ENCODE measurements at places on chromosomes 2 and 18. TPM values are rescaled to one million over a fixed set of nuclear protein-coding genes. Genes with fewer than 3 reads are reported as not detected.

LRRC30 gene
- total RNA-seq = not detected

CBLN2 gene
- 0.12 TPM for total RNA-seq

LHCGR gene
- total RNA-seq = not detected

VIL1 gene
- not detected for total RNA-seq

Data from pericardium fibroblast (primary cell).